ENCODE measurements at places on chromosomes 5 and 9.

DNA sequence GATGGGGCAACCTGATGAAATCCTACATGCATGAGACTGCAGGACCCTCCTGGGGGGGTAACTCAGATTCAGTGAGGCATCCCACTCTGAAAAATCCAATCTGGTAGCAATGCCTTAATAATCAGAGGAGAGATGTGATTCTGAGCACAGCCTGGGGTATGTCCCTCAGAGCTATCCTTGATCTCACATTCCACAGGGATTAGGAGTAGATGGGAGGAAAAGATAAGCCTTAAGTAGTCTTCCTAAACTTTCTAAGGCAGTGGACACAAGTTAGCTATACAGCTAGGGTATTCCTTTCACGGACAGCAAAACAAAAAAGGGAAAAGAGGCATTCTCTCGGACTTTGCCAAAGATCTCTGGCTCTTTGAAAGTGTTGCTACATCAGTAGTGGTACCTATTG is 3.9 kb upstream of the SPATA9 start:
- no peak for DNase-seq

DNA sequence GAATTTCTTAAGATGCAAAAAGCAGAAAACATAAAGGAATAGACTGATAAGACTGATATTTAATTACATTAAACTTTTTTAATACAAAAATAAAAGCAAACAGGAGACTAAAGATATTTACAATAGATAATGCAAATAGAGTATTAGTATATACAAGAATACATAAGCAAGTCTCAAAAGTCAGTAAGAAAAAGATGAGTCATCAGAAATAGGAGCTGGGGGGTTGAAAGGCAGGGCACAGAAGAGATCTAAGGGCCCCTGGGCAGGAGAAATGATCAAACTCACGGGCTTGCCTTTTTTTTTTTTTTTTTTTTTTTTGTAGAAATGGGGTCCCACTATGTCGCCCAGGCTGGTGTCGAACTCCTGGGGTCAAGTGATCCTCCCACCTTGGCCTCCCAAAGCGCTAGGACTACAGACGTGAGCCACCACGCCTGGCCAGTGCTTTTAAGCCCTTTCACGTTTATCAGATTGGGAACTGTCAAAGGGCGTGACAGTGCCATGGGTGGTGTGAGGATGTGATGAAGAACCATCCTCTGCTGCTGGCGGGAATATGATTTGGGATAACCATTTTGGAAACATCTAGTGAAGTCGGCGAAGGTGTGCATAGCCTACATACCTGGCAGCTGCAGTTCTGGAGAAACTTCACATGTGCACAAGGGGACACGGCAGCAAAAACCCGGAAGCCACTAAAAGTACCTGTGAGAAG is 126.1 kb downstream of the CACNA1B start:
- DNase-seq, result no peak

DNA sequence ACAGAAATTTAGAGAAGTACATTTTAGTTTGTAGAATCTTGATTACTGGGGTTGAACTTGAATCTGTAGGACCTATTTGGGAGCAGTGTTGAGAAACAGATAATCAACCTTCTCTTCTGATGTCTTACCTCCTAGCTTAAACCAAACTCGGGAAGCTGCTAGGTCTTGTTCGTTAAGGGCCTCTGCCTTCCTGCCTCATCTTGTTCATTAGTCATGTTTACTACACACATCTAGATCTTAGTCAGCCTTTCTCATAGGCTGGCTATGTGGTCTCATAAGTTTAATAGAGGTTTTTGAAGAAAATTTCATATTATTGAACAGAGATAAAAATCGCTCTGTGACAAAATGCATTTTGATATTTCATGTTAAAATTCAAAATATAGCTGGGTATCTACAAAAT is 331.0 kb upstream of the EDIL3 start:
- DNase-seq, result no peak

DNA sequence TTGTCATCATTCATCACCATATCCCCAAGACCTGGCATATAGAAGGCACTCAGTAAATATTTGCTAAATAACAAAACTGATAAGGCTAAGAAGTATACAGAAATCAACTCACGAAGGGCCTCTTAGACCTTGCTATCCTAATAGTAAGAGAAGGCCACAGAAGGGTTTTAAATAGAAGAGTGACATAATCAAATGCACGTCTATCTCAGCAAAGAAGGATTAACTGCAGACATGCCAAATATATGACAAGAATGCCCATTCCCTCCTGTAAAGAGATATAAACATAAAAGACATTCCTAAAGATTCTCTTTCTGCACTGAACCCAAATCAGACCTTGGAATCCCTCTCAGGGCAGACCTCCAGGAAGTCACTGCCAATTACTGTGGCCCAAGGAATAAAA is 34.1 kb downstream of the ECPAS start:
- DNase-seq, result no peak

- DNase-seq, result no peak
Observed at GRCh38 chr9:36800455-36800854, 227.8 kb downstream of the MELK start.

DNA sequence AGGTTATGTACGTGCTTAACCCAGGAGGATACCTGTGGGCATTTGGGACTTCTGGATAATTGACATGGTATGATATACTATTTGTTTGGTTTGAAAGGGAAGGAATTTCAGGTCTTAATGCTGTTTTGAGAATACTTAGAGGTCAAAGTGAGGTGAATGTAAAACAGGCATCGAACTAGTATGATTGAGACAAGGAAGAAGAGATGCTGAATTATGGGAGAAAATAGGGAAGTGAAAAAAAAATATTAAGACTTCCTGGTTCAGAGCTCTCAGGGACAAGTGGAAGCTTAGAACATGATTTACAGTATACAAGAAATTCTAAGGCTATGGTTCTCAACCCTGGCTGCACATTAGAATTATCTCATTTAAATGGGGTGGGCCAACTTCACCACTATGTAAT is 115.3 kb downstream of the CD180 start:
- no peak for DNase-seq
